ENCODE measurements at places on chromosomes 12 and 14.

DNA sequence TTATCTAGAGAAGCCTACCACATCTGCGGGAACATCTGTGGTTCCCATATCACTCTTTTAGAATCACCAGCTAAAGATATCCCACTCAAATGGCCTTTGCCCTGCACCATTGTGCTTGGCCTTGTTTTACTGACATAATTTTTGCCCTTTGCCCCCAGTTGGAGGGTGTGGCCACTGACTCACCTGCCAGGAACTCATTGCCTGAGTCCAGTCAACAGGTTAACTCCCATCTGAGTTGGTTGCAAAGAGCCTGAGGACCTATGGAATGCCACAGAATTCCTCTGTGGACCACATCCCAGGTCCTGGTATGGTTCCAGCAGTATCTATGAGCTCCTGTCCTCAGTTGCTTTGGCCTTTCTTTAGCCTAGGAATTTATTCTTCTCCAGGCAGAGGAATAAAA is 55.7 kb upstream of the PTGR2 start:
- DNase-seq, result no peak

GRCh38 chr12:79162948-79163347 is 298.4 kb downstream of the SYT1 start:
- DNase-seq, result no peak

DNA sequence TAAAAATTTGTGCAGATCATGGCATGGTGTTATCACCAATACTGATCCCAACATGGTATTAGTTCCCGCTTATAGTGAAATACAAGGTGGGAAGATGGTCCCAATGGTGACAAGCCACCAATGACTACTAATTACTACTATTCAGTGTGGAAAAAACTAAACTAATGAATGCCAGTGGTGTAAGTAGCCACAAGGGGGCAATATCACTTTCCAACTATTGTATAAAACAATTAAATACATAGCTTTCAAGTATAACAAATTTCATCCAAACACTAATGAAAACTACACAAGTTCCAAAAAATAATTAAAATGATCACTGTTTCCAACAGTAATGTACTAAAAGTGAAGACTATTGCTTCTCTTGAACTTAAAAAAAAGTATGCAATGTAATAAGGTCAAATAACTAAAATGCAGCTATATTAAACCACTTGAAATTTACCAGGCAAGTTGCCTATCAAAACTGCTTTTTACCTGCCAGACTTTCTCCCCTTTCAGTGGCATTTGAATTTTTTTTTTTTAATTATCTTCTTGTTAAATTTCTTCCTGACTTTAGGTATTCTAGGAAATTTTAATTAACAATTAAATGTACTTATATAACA is 58.0 kb downstream of the PAPLN start:
- peak; percentile 43 for DNase-seq

- DNase-seq, result no peak
Measured at GRCh38 chr12:22100958-22101748, 55.1 kb downstream of the CMAS start.

GRCh38 chr12:69555461-69555860 is 29.8 kb upstream of the CCT2 start:
- DNase-seq, result no peak

GRCh38 chr14:95313707-95314106 is 6.0 kb downstream of the CLMN start:
- DNase-seq, result no peak

- DNase-seq, result no peak
Measured at GRCh38 chr14:102905116-102906108, 17.1 kb upstream of the AMN start.

GRCh38 chr14:50862036-50862570 is 9.8 kb upstream of the ABHD12B start:
- DNase-seq, result no peak

- DNase-seq, result no peak
Measured at GRCh38 chr12:64636856-64637255, 26.6 kb downstream of the RASSF3 start.

- DNase-seq, result no peak
Measured at GRCh38 chr14:65301862-65302539, 110.5 kb upstream of the FUT8 start.

- no peak for DNase-seq
Measured at GRCh38 chr14:89325959-89326358, 91.1 kb downstream of the FOXN3 start.

DNA sequence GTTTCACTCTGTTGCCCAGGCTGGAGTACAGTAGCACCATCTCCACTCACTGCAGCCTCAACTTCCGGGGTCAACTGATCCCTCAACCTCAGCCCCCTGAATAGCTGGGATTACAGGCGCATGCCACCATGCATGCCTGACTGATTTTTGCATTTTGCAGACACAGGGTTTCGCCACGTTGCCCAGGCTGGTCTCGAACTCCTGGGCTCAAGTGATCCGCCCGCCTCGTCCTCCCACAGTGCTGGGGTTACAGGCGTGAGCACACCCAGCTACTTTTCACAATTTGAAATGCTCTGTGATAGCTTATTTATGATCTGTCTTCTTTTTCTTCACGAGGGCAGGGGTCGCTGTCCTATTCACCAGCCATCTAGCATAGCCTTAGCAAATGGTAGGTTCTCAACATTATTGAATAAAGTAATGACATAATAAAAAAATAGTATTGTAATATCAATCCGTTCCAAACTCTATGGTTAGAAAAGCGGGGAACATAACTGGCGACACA is 477 bp upstream of the DDX47 start:
- no peak for DNase-seq

DNA sequence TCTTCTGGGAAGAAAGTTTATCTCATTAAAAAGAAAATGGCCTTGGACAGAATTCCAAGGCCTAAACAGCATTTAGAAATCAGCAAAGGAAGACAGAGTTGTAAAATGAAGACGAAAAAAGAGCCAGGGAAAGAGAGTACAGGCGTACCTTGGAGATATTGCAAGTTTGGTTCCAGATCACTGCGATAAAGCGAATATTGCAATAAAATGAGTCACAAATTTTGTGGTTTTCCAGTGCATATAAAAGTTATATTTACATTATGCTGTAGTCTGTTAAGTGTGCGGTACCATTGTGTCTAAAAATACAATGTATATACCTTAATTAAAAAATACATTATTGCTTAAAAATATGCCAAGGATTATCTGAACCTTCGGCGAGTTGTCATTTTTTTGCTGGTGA is 9.0 kb downstream of the PCNX1 start:
- DNase-seq, result no peak

DNA sequence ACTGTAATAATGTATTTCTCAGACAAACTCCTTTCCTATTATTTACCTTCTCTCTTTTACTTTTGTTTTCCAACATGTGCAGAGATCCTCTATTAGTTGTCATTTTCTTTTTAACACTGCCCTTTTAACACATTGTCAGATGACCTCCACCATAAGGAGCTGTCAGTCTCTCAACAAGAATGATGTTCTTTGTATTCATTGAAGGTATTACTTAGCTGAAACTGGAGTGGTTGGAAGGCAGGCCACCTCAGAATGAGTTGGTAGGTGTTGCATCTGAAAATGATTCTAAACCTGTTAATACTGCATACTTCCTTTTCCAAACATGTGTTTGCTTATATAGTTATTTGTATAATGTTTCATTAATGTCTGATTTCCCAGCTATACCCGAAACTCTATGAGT is 16.9 kb downstream of the TMEM117 start:
- no peak for DNase-seq

- DNase-seq, result no peak
Measured at GRCh38 chr14:58832095-58832521, 194.3 kb downstream of the DACT1 start.

DNA sequence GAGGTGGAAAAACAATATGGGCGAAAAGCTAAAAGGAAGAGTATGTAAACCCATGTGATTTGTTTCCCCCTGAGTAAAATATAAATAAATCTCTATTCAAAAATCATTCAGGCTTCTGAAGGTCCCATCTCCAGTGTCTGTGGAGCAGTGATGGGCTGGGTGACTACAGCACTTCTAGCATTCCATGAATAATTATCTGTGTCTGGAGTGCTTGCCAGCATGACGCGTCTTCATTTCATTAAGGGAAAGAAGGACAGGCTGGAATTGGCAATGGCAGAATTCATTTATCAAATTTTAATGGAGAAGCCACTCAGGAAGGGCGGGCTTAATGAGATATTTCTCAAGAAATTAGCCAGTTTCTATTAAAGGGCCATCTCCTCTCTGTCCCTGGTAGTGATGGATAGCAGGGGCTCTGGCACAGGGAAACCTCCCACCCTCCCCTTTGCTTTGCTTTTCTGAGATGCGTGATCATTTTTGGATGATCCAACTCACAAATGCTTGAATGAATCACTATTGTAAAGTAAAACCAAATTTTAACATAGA is 916.3 kb upstream of the SEL1L start:
- DNase-seq, result no peak

DNA sequence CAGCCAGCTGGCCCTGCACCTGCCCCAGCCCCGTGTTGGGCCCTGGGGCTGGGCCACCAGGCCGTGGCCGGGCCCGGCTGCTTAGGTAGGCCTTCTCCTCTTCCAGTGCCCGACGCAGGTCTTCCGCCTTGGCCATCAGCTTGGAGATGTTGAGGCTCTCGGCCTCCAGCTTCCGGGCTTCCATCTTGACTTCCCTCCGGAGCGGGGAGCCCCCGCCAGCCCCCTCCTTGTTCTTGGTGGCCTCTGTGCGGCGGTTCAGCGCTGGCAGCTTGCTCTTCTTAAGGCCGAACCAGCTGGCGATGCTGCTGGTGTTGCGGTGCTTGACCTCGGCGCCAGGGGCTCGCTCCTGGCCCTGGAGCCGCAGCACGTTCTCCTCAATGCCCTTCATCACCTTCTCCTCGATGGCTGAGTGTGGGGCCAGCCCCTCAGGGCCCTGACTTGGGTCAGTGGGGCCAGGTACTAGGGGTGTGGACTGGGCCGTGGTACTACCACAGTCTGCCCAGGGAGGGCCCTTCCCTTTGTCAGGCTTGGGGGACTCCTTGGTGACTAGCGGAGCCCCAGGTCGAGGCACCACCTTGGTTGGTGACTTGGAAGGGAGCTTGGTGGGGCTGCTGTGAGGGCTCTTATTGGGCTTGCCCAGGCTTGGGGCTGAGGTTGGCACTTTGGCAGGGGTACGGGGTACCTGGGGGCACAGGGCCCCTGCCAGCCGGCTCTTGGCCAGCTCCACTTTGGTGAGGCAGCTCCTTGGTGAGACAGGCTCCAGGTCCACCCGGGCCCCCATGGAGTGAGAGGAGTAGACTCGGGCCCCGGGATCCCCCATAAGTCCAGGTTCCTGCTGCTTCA is 33.2 kb downstream of the NCKAP5L start:
- DNase-seq, result no peak

DNA sequence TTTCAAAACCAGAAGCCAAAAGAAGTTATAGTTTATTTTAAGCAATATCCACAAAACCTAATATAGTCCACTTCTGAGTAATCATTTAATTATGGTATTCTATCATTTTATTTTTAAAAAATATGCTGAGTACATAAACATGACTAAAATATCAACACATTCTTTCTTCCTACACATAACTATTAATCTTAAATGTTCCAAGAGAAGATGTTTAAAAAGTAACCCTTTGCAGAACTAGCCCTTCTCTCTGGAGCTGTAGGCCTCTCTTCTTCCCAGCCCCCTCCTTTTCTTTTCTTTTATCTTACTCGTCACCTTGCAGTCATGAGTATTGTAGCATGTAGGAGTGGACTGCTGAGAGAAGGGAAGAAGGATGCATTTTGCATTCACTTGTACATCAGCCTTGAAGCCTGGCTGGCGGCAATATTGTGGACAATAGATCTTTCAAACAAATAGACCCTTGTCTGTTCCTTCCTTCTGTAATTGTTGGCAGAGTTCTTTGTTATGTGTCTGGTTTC is 941.9 kb downstream of the NRXN3 start:
- no peak for DNase-seq

- DNase-seq, result no peak
Measured at GRCh38 chr14:96122496-96122895, 82.1 kb upstream of the BDKRB2 start.

DNA sequence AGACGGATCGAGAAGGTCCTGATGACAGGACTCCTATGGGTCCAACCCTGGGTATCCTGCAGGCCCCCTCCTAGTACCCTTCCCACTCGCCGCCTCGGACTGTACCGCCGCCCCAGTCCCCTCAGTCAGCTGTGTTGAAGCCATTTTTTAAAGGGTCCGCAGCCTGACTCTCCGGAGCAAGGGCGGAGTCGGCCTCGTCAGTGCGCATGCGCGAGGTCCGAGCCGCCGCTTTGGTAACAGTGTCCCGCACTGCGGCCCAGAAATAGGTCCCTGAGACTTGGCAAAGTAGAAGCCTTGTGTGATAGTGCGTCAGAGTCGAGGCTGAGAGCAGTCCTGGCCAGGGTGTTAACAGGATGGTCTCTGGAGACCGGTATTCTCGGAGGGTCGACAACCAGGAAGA is 769.0 kb upstream of the ALG10B start:
- no peak for DNase-seq

DNA sequence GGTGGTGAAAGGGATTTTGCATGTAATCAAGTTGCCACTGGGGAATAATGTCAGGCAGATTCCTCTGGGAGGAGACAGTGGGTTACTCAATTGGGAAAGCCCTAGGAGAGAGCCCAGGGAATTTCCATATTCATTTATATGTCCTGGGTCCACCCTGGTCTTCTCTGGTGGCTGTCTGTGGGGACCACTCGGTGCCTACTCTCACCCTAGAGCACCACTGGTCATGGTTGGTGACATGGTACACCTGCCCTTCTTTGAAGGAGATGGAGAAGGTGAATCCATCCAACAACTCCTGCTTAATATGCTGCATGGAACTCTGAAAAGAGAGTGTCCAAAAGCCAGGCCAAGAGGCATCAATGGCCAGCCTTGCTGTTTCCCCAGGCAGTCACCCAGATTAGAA is 12.8 kb upstream of the RERG start:
- no peak for DNase-seq

DNA sequence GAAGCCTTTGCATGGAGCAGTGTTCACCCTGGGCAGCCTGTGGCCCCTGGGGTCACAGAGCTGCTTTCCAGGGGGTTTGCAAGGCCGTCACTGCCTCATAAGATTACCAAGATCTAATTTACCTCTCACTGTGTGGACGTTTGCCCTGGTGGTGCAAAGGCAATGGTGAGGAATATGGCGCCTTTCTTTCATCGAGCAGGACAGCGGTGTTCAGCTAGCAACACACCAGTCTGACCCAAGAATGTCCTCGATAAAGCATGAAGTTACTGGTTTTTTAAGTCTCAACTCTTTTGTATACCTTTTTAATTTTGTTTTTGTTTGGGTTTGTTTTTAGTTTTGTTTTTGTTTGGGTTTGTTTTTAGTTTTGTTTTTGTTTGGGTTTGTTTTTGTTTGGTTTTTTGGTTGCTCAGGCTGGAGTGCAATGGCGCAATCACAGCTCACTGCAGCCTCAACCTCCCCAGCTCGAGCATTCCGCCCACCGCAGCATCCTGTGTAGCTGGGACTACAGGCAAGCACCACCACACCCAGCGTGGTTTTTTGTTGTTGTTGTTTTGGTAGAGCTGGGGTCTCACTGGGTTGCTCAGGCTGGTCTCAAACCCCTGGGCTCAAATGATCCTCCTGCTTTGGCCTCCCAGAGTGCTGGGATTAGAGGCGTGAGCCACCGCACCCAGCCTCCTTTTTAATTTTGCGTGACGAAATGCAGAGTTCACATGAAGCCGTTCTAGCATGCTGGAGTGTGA is 57.9 kb downstream of the PPP2R5C start:
- peak; percentile 88 for DNase-seq

Measured in CD4-positive, alpha-beta memory T cell (primary cell).